ENCODE measurements at places on chromosomes 2 and 18.
A peak's percentile ranks its signal among the peaks of the same experiment; 100 is the strongest.

- no peak for DNase-seq
These were observed 639.6 kb downstream of the IRS1 start for GRCh38 chr2:226159875-226160479.

DNA sequence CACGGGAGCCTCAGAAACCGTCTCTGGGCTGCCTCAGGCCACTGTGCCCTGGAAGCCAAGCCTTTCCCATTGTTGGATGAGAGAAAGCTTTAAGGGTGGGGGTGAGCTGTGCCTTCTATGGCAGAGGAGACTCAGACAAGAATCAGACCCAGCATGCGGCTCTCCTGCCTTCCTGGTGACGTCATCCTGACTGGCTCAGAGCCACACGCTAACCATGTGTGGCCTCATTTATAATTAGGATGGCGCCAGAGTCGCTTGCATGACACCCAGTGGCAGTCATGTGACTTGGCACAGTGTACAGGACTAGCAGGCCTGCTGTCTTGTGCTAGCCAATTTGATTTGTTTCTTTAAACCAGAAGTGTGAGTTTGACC lies 99.1 kb downstream of the SH3BP4 start:
- DNase-seq: peak; percentile 4

DNA sequence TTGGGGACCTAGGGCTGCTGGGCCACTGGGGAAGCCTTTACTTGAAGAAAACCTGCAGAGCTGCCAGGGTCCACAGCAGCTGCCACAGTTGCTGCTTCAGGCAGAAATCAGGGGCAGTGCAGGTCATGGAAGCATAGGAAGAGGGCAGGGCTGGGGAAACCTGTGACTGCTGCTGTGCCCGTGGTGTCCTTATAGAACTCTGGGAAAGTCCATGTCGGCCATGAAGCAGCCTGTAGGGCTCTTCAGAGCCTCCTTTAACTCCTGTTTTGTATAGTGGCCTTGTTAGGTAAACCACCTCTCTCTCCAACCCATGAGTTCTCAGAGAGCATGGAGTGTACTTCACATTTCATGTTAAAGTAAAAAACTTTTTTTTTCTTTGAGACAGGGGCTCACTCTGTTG lies 62.1 kb downstream of the SMAD4 start:
- no peak for DNase-seq

GRCh38 chr2:191125646-191126045 lies 25.1 kb downstream of the STAT4 start:
- DNase-seq: no peak

- DNase-seq: no peak
These were observed 79.4 kb downstream of the SCG2 start for GRCh38 chr2:223522796-223523195.

DNA sequence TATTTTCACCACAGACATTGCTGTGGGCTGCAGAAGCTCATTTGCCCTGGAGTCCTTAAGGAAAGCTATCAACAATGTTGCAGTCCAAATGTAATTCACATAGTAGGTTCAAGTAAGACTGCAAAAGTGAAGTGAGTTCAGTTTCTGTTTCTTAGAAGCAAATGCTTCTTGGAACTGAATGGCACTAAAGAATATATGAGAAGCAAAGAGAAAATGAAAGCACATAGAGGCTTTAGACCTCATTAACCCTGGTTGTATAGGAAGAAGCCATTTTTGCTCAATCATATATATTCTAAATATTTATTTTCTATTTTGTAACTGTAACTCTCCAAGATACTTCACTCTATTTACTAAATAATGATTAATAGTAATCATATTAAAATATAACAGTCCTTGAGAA lies 292.0 kb downstream of the ZNF804A start:
- no peak for DNase-seq

Data from activated CD4-positive, alpha-beta T cell treated with anti-CD3 and anti-CD28 coated beads, Interleukin-2, amount 50 U/mL, for 16 hours (primary cell).